Renal cortex interstitium (tissue), 15 donors: ENCODE measurements at places on chromosomes 13 and 19. TPM values are rescaled to one million over a fixed set of nuclear protein-coding genes. Genes with fewer than 3 reads are reported as not detected.

DNA sequence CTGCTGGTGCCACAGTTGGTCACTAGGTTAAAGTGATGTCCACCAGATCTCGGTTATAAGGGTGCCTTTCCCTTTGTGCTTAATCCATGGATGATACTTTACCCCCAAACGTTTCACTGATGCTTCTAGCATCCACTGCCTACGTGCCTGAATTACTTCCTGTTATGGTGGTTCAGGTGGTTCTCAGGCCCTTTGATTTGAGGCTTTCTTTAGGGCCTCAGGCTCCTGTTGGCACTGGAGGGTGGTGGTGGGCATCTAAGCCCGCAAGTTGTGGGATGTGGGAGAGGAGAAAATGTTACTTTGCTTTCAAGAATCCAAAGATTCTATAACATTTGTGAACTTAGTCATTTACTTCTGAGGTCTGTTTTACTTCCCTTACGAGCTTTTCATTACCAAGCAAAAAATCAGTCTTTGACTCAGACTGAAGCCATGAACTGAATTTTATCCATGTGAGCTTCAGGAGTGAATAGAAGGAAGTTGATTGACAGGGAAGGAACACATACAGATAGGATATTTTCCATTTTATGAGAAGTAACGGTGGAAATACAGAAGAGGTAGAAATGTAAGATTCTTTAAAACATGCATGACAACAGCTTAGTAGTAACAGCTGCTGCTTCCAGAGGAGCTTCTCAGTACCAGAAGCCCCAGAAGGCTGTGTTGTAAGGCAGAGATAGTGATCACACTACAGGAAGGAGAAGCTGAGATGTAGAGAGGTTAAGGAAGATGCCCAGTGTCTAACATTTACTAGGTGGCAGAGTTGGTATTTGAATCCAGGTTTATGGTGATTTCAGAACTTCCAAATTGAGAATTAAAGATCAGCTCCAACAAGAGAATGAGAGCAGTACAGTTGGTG lies 65.0 kb downstream of the ARHGEF7 start:
- DNase-seq, result no peak

- no peak for DNase-seq
Measured at GRCh38 chr19:54465426-54466109, 2.0 kb upstream of the LENG9 start.

DNA sequence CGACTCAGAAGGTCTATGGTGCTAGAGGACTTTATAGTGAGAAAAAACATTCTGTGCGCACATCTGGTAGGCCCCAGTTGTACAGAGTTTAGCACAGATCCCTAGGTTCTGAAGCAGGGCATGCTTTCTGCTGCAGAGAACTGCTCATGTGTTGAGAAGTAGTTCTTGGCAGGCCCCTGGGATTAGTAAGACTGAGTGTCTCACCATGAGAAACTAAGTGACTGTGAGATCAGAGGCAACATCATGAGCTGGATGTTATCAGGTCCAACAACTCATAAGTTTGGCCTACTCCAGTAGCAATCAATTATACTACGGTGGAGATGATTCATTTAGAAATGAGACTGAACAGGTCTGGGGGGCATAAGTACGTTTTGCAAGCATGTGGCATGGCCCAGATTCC lies 507.4 kb upstream of the KLF12 start:
- DNase-seq, result no peak

DNA sequence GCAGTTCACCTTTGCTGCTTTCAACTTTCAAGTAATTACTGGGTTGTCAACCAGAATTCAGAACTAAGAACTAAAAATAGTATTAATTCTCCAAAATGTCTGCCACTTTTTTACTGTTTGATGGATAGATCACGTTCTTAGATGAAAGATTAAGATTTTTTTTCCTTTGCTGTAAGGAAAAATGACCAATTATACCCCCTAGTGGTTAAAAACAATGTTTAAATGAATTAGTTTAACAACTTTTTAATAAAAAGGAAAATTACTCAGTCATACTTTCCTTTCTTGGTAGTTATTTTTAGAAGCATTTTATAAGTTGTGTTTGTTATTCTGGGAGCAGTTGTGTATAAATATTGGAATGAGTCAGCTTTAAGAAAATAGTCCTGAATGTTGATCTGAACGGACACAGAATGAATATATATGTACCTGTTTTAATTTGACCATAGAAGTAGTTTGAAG lies 4.6 kb downstream of the TM9SF2 start:
- DNase-seq, result no peak

GRCh38 chr19:40192758-40193586 lies 1.7 kb downstream of the MAP3K10 start:
- no peak for DNase-seq

DNA sequence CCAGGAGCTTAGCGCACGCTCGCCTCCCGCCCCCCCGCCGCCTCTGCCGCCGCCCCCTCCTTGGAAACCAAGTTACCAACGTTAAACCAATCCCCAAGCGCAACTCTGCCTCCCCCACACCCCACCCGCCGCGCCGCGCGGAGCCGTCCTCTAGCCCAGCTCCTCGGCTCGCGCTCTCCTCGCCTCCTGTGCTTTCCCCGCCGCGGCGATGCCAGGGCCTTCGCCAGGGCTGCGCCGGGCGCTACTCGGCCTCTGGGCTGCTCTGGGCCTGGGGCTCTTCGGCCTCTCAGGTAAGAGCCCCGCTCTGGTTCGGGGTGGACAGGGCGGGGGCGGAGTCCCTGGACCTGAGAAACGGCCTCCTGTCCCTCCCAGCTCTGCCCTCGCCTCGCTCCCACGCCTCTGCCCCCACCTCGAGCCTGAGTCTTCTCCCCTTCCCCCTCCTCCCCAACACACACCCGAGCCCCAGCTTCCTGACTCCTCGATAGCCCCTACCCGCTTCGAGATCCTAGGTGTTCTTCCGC lies at the start of gene ICAM5:
Gene ICAM5, plus strand, starts transcription at position 117 of the 521 bp plus-strand sequence. Its CDS starts 92 bp downstream, at position 209.
- DNase-seq, result no peak

DNA sequence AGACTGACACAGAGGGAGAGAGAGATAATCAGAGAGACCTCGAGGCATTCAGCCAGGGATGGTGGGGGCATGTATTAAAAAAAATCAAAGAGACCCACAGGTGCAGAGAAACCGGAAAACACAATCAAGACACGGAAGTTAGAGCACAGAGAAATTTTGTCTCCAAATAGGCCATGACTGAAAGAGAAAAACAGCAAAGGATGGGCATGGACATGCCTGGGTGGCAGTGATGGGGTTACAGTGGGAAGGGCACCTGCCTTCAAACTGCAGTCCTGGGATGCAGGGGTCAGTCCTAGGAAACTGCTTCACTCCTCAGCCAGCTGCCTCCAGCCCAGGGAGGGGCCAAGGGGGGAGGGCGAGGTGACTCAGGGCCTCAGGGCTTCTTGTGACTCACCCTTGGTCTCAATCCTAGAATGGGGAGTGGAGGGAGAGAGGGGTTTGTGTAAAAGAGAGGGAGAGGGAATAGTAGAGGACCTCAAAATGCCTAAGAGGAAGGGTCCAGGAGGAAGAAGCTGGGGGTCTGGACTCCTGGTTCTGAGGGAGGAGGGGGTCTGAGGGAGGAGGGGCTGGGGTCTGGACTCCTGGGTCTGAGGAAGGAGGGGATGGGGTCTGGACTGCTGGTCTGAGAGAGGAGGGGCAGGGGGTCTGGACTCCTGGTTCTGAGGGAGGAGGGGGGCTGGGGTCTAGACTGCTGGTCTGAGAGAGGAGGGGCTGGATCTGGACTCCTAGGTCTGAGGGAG lies 3.6 kb upstream of the KCNN4 start:
- no peak for DNase-seq

- DNase-seq, result no peak
Measured at GRCh38 chr19:55112777-55113569, 4.5 kb downstream of the PPP1R12C start.

GRCh38 chr19:56917998-56918397 lies 77.5 kb upstream of the PEG3 start:
- DNase-seq, result no peak

- DNase-seq, result no peak
Measured at GRCh38 chr13:106230450-106230849, 305.0 kb downstream of the EFNB2 start.

DNA sequence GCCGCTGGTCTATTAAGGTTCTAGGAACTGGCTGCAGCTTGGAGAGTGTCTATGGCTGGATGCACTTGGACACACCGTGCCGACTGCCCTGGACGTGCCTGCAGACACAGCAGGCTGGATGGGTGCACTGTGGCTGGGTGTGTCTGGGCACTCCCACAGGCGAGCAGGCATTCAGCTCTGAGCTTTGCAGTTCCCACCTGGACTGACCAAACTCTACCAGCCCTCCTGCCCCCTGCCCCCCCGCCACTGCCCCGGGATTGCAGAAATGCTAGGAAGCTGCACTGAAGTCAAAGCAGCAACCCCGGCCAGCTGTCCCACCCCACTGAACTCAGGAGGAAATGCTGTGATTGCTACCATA lies 7.0 kb upstream of the LRP3 start:
- no peak for DNase-seq

GRCh38 chr19:6596621-6597020 lies 5.7 kb upstream of the CD70 start:
- no peak for DNase-seq

GRCh38 chr19:3359919-3360420 lies 6.4 kb upstream of the NFIC start:
- DNase-seq, result no peak

Gene KL
- 41.8 TPM for polyA plus RNA-seq

Gene TMEM86B
- 2.6 TPM for polyA plus RNA-seq

Gene CBLC
- polyA plus RNA-seq, result 10.1 TPM

Gene KLK4
- polyA plus RNA-seq, result not detected

Gene SMIM17
- 1.8 TPM for polyA plus RNA-seq

Gene MEF2B
- polyA plus RNA-seq, result 1.6 TPM

Gene KIR2DL3
- not detected for polyA plus RNA-seq

Gene MBD3L5
- polyA plus RNA-seq, result not detected
